ENCODE measurements at places on chromosomes 6 and 20. TPM values are rescaled to one million over a fixed set of nuclear protein-coding genes. Genes with fewer than 3 reads are reported as not detected.

The ABCF1 gene
- polyA plus RNA-seq = 69.3 TPM

The MYBL2 gene
- polyA plus RNA-seq = 33.9 TPM

The SLC22A16 gene
- 0.99 TPM for polyA plus RNA-seq

The NHLRC1 gene
- polyA plus RNA-seq = 2.3 TPM

The PAQR8 gene
- 25.4 TPM for polyA plus RNA-seq

The SLC24A3 gene
- 4.5 TPM for polyA plus RNA-seq

The ARMC2 gene
- polyA plus RNA-seq = 10.7 TPM

The HLA-A gene
- polyA plus RNA-seq = 196 TPM

The MRPS18B gene
- polyA plus RNA-seq = 65.1 TPM

The CDH26 gene
- polyA plus RNA-seq = 1.5 TPM

GRCh38 chr20:47710665-47711045, 74.6 kb downstream of the SULF2 start:
- DNase-seq = no peak

- DNase-seq = no peak
Measured at GRCh38 chr6:89941031-89941762, 46.9 kb downstream of the GJA10 start.

DNA sequence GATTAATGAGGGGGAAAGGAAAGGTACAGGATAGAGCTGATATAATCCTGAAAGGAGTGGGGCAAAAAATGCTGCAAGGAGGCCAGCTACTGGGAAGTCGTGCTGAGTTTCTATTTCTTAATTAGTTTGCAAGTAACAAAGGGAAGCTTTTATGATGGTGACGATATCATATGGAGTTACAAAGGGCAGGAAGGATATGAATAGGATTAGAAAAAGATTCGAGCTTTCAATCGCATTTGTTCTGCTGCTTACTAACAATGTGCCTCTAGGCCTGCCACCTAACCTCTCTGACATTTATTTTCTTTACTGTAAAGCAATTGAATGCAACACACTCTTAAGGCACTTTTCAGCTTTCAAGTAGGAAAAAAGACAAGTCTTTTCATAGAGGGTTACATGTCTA, 219.2 kb downstream of the CLVS2 start:
- DNase-seq = no peak

DNA sequence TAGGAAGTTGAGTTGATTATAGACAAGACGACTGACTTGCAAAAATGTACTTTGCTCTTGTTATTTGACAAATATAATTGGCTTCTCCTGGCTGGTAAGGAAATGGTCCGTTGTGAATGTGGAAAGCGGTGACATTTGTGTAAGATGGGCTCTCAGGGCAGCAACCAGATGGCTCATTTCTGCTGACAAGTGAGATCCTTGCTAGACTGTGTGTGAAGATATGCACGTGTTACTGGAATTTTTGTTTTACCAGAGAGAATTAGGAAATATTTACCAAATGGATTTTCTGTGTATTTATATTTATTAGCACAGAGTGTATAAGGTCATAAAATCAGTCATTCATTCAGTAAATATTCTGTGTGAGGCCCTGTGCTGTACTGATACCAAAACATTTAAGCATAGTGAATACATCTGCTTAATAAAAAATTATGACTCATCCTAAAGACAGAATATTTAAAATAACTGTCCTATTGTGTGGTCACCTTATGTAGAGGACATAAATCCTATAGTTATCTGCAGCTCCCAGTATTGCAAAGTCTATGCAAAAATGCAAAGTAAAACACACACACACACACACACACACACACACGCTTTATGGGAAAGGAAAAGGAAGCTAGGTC, 109.9 kb upstream of the ASF1A start:
- no peak for DNase-seq

- DNase-seq = no peak
Measured at GRCh38 chr6:149185799-149186357, 131.6 kb upstream of the TAB2 start.

DNA sequence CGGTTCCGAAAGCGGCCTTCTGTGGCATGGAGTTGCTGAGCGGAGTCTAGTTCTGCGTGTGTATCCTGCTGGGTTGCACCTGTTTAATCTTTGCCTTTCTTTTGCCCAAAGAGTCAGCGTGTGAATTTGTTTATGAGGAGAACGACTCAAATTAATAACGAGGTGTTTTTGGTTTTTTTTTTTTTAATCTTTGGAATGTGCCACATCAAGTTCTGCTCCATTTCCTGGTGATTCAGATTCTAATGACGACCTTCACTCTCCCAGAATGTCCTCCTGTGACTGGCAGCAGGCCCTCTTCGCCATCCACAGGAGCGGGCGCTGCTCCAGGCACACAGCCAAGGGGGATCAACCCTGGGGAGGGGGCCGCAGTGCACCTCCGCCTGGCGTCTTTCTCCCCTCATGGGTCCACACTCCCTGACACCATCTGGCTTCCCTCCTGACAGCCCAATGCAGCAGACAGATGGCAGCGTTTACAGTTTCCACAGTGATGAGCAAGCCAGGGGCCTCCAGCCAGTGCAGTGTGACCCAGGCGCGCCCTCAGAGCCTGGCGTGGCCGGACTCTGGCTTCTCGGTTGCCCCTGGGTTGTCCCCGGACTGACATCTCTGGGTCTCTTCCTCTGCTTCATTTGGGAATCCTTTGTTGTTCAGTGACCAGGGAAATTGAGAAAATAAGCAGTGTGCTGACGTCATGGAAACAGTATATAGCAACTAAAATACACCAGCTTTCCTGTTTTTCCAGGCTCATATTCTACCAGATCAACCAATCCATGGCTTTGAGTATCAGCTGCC, 27.5 kb upstream of the AFDN start:
- no peak for DNase-seq

GRCh38 chr6:36559011-36559793, 11.9 kb upstream of the STK38 start:
- DNase-seq = no peak

DNA sequence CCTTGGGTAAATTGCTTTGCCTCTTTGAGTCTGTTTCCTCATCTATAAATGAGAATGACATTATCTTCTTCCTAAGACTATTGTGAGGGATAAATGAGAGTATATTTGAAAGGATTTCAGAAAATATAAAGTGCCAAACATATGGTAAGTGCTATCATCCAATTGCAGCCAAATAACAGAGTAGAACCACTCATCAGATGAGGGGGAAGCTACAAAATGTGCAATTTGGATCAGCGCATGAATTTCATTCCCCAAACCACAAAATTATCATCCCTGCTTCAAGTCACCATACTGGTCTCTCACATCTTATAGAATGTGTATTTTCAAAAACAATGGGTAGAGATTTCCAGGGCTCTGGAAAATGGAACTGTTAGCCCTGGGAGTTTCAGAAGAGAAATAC, 158.5 kb downstream of the ARHGAP18 start:
- DNase-seq = no peak

- DNase-seq = no peak
Measured at GRCh38 chr20:38194971-38195504, 30.0 kb upstream of the TGM2 start.

DNA sequence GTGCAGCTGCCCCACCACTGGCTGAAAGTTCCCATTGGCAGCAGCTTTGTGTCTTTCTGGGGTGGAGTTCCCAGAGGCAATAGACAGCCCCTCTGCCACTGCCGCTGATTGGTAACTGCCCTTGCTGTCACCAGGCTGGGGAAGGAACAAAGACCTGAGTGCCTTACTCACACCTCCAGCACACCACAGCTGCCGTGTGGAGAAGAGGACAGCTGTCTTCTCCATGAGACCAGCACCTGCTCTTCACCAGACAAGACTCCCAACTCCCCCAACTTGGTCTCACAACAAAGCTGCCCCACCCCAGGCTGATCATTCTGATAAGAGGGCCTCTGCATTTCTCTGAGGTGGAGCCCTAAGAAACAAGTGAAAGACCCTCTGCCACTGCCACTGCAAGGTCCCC, 39.7 kb upstream of the PTCHD4 start:
- DNase-seq = no peak

DNA sequence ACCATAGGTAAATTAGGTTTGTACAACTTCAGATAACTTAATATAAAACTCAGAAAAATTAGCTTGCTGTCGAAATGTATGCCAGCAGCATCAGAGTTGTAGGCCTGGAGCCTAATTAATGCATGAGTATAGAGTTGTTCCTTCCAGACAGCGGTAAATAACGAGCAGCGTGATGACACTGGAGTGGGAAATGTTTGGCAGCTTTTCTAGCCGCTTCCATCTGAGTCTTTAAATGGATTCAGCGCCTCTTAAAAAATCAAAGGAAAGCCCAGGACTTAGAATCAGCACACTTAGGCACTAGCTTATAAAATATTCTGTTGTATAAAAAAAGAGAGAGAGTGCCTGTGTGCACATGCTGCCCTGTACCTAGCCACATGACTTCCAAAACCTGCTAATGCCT, 43.7 kb upstream of the SYNJ2 start:
- DNase-seq = no peak

DNA sequence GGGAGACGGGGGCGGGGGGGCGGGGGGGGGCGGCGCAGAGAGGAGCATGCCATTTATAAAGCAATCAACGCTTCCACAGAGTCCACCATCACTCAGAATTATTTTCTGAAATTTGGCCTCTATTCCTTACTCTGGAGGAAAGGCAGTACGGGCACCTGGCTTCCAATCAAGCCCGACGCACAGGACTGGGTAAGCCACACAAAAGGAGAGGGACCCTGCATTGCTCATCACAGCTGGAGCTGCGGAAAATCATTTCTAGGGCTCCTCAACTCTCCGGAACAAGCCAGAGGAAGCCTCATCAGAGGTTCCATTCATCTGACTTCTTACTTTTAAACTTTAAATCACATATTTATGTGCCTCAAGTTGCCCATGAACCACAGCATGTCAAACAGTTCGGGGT, 55.9 kb downstream of the TTI1 start:
- DNase-seq = no peak

GRCh38 chr6:13703496-13703895, 8.1 kb downstream of the RANBP9 start:
- DNase-seq = no peak

GRCh38 chr6:151447237-151447636, 4.7 kb downstream of the RMND1 start:
- DNase-seq = no peak

DNA sequence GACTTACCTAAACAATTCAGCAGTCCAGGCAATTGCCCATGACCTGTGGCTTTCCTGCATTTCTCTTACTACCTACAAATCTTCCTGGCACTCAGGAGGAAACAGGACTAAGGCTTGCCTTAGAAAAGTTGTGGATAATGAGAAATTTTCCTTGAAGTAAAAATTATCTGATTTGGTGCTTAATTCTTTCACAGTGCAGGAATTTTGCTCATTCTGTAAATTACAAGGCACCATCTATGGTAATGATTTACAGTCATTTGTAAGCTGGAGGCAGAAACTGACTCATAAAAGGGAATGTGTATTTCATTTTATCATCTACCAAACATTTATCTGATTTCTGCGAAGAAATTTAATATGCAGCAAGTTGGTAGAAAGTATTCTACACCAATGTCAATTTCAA, 211.5 kb upstream of the FKBP1C start:
- no peak for DNase-seq

- no peak for DNase-seq
Measured at GRCh38 chr6:131036601-131037000, 26.4 kb downstream of the EPB41L2 start.

- DNase-seq = no peak
Measured at GRCh38 chr6:151130329-151130728, 109.4 kb upstream of the AKAP12 start.

DNA sequence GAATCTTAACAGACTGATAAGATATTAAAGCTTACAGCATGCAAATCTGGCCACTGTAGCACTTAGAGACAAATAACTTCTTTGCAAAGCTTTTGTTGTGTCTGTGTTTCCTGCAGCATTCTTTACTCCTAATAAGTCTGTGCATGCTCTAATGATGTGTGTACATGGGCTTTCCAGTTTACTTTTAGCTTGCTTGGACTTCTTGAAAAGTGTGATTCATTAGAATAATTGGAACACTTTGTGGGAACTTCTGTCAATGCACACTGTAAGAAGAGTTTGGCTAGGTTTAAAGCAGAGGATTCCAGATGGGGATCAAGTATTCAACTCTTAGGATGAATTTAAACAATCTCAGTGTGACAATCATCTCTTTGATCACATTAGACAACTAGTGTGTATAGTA, 22.1 kb upstream of the TINAG start:
- no peak for DNase-seq

- no peak for DNase-seq
Measured at GRCh38 chr6:83885984-83886383, 26.5 kb downstream of the CYB5R4 start.

DNA sequence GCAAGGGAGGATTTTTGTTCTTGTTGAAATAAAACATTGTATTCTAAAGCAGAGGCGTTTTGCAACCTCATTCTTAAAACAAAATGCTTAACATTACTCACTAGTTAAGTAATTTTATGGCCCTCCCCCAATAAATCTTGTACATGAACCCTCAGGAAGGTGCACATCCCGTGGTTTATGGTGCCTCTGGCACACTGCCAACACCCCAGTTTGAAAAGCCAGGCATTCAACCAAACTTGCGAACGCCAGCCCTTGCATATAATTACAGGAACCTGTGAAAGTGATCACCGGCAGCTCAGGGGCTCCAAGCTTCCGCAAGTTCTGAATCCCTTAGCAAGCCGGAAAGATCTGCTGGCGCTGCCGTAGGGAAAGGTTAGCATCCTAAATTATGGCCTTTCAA, 1109.0 kb upstream of the FLRT3 start:
- peak; percentile 76 for DNase-seq

DNA sequence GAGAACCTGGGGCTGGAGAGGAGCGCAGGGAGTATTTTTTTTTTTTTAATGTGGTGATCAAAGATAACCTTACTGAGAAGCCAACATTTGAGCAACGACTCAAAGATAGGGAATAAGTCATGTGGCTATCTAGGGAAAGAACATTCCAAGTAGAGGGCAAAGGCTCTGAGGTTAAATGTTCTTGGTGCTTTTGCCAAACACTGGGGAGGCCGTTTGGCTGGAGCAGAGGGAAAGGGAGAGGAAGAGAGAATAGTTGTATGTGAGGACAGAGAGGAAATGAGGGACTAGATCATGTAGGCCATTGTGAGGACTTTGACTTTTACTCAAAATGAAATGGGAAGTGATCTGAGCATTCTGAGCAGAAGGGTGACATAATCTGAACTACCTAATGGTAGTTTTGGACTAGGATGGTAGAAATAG, 27.8 kb downstream of the ACSS2 start:
- DNase-seq = no peak

- no peak for DNase-seq
Measured at GRCh38 chr6:11288065-11288464, 55.6 kb upstream of the NEDD9 start.

DNA sequence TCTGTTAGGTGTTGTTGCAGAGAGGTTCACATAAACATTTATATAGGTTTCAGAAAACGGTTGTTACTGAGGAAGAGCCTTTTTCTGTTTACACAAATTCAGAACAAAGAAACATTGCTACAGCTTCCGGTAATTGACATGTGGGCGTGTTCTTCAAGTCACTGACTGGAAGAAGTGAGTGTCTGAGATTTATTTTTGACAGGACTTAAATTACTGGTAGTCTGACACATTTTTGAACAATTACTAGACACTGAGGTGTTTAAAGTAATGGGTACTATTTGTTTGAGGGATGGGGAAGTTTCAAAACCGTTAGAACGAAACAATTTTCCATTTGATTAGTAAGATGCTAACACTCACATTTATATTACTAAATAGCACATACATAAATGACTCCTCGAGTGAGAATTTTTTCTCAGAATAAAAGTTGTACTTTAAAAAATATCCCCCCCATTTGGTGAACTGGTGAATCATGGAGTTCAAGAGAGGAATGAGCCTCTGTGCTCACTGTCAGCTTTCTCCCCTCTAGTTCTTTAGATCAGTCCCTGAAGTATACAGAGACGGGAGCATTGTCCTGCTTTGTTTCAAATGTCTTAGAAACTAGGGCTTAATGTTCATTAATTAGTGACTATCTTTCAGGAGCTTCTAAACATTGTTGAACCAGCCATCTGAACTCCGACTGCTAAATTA, 98.7 kb downstream of the TSHZ2 start:
- no peak for DNase-seq
